ENCODE measurements at places on chromosomes 2 and 18.

DNA sequence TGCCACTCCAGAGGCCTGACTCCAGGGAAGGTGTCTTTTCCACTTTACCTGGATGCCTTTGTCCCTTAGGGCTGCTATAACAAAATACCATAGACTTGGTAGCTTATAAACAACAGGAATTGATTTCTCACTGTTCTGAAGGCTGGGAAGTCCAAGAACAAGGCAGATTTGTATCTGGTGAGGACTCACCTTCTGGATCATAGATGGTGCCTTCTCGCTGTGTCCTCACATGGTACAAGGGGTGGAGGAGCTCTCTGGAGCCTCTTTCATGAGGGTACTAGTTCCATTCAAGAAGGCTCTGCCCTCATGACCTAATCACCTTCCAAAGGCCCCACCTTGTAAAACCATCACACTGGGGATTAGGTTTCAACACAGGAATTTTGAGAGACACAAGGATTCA, 52.1 kb downstream of the SLC4A3 start:
- DNase-seq: no peak

DNA sequence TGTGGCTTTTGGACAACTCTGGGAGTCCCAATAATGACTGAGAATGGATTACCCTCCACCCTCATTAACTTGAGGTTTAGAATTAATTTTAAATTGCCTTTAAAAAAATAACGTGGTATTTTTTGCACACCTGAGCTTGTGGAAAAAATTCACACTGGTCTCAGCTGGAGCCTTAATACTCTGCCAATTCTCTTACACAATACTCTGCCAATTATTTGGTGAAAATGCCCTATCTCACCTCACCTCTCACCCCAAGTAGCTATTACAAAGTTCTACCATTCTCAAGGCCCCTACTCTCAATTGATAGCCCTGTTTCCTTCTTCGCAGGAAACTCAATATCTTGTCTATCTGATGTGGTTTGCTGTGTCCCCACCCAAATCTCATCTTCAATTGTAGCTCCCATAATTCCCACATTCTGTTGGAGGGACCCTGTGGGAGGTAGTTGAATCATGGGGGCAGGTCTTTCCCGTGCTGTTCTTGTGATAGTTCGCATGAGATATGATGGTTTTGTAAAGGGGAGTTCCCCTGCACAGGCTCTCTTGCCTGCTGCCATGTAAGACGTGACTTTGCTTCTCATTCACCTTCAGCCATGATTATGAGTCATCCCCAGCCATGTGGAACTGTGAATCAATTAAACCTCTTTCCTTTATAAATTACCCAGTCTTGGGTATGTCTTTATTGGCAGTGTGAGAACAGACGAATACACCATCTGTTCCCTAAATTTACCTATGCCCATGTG, 27.4 kb upstream of the C2orf69 start:
- no peak for DNase-seq

- no peak for DNase-seq
Observed at GRCh38 chr2:234204480-234204879, 154.0 kb downstream of the SPP2 start.

- no peak for DNase-seq
Observed at GRCh38 chr2:209526561-209526960, 102.7 kb downstream of the MAP2 start.

DNA sequence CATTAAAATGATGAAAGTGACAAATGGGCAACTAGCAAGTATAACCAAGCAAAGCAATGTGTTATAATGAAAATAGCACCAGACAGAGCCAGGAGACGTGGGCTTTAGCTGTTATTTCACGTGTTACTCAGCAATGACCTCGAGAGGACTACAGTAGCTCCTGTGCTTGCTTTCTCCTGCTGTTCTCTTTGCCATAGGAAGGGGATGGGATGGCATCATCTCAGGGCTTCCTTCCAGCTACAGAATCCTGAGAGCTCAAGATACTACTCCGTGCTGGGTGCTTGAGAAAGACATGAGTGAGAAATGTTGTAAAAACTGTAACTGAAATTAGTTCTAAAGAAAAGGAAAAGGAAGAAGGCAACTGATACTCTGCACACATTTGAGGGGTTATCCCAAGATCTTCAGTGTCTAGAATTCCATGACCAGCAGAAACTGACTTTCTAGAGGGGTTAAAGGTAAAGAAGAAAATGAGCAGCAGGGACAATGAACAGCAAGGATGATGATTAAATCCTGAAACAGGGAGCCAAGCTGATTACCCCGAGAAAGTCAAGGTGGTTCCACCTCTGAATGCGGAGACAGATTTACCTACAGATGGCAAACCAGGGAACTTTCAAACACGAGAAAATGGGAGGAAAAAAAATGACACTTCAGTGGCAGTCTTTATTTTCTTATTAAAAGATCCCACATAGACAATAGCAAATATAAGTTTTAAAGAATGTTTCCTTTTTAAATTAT, 33.4 kb downstream of the GAREM1 start:
- no peak for DNase-seq

DNA sequence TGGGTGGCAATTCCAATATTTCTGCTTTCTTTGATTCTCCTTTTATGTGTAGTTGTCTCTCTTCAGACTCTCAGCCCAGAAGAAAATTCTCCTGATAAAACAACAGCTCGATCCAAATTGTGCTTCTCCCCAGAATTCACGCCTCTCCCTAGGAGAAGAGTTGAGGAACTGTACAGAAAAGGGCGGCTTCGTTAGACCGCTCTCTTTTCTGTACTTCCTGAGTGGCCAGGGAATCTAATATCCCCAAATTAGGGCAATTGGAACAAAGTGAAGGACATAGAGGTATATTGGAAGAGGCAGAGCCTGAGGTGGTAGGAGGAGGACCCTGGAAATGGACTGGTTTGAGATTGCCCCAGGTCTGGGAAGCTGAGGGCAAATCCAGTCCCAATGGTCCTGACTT, 5.6 kb downstream of the ADCYAP1 start:
- DNase-seq: no peak

GRCh38 chr2:226355600-226355999, 444.0 kb downstream of the IRS1 start:
- no peak for DNase-seq

DNA sequence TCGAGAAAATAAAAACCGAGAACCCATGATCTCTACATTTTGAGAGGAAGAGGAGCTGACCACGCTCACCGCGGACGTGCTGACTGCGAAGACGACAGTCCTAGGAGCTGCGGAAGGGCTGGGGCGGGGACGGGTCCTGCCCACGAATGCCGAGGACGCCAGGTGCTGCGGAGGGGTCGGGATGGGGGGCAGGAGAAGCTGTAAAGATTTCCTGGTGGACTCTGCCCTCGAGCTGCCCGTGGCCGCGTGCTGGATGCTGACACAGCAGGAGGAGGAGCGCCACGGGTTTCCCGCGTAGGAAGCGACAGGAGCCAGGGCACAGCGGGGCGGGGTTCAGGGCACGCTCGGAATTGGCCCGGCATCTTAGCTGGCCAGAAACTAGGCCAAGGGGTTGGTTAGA, 22.2 kb downstream of the ZSCAN30 start:
- no peak for DNase-seq

DNA sequence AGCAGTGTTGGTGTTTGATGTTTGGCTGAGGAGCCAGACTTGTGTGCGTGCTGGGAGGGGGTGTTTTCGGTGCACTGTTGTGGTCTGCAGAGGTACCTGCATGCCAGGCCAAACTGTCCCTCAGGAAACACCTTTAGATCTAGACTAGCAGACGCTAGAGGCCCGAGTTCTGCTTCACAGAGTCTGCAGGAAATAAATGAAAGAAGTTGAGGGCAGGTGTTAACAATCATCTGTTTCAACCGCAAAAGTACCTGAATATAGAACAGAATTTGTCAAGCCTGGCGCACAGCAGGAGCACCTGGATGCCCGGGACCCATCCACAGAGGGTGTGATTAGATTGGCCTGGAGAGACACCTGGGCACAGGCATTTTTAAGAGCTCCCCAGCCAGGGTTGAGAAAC, 40.5 kb upstream of the REL start:
- DNase-seq: no peak

GRCh38 chr2:179403624-179404023, 139.0 kb upstream of the SESTD1 start:
- DNase-seq: no peak

DNA sequence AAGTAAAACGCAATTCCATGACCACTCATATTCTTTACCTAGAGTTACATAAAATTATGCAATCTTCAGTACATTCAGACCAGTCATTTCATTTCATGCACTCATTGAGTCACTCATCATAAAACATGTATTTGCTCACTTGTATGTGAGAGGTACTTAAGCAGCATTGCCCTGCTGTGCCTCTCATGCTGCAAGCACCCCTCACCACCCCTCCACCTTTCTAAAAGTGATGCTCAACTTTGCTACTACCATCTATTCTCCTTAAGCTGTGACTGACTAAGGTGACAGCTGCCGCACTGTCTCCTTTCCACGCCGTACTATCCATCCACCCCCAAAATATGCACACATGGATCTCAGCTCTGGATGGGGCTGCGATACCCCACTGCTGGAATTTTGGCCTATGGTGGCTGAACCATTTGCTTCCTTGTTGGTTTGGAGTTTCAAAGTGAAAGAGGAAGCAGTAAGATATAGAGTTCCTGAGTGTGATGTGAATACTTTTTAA, 7.2 kb downstream of the ARHGAP25 start:
- DNase-seq: no peak

GRCh38 chr2:50751311-50752031, 280.5 kb downstream of the NRXN1 start:
- no peak for DNase-seq

GRCh38 chr18:2857491-2858131, 10.8 kb downstream of the EMILIN2 start:
- DNase-seq: no peak

- peak; percentile 12 for DNase-seq
Observed at GRCh38 chr2:134173338-134174016, 80.4 kb upstream of the MGAT5 start.

GRCh38 chr2:236901956-236902355, 183.7 kb upstream of the COPS8 start:
- no peak for DNase-seq

GRCh38 chr2:8803658-8804379, 33.6 kb downstream of the KIDINS220 start:
- no peak for DNase-seq

GRCh38 chr2:168545439-168546082, 89.5 kb downstream of the CERS6 start:
- no peak for DNase-seq

DNA sequence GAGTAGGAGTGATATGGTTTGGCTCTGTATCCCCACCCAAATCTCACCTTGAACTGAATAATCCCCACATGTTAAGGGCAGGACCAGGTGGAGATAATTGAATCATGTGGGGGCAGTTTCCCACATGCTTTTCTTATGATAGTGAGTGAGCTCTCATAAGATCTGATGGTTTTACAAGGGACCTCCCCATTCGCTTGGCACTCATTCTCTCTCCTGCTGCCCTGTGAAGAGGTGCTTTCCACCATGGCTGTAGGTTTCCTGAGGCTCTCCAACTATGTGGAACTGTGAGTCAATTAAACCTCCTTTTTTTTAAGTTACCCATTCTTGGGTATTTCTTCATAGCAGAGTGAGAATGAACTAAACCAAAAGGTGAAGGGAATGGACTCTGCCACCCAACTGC, 207.5 kb downstream of the LOXHD1 start:
- DNase-seq: no peak

- no peak for DNase-seq
Observed at GRCh38 chr18:3223356-3223755, 3.6 kb upstream of the MYOM1 start.

DNA sequence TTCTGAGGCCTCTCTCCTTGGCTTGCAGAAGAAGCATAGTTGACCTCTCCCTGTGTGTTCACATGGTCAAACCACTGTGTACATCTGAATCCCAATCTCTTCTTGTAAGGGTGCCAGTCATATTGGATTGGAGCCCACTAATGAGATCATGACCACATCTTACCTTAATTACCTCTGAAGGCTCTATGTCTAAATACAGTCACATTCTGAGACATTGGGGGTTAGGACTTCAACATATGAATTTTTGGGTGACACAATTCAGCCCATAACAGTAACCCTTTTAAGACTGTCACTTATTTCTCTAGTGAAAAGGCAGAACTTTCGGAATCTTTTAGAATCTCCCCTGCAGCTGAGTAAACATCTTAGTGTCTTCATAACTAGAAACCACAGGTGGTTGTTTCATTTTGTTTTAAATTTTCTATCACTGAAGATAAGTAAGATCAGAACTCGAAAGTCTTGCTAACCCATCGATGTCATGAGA, 33.3 kb downstream of the BMP10 start:
- no peak for DNase-seq

DNA sequence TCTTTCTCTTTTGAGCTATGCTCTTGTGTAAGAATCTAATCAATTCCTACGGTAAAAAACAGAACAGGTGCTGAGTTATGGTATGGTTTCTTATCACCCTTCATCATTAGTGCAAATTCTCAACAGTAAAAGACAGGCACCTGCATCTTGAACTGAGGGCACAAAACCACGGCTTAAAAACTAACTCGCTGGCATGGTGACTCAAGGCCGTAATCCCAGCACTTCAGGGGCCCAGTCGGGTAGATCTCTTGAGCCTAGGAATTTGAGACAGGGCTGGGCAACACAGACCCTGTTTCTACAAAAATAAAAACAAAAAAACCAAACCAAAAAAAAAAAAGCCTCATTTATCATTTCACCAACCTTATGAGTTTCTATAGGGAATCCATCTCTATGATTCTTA, 33.3 kb downstream of the THAP4 start:
- DNase-seq: no peak

- DNase-seq: no peak
Observed at GRCh38 chr18:61596296-61596695, 263.1 kb downstream of the CDH20 start.
